ENCODE measurements at places on chromosomes 7 and 10.

- no peak for DNase-seq
Measured at GRCh38 chr10:14548970-14549369, 218.2 kb upstream of the FRMD4A start.

GRCh38 chr7:147571436-147572185 lies 1019.0 kb upstream of the C7orf33 start:
- DNase-seq = no peak

DNA sequence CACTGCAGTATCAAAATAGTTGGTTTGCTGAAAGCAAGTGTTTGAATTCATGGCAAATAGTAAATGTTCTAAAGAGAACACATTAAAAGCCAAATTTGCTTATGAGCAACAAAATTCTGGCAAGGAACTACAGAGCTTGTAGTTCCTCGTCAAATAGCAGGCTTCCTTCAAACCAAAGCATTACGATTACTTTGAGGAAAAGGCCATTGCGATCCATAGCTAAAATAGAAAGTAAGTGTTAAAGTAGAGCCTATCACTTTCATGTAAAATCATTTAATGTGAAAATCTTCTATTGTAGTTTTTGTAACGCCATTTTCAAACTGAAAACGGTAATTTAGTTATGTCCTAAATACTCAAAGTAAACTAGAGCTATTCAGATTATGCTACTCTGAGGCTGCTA lies 20.1 kb downstream of the CACNA2D1 start:
- no peak for DNase-seq

DNA sequence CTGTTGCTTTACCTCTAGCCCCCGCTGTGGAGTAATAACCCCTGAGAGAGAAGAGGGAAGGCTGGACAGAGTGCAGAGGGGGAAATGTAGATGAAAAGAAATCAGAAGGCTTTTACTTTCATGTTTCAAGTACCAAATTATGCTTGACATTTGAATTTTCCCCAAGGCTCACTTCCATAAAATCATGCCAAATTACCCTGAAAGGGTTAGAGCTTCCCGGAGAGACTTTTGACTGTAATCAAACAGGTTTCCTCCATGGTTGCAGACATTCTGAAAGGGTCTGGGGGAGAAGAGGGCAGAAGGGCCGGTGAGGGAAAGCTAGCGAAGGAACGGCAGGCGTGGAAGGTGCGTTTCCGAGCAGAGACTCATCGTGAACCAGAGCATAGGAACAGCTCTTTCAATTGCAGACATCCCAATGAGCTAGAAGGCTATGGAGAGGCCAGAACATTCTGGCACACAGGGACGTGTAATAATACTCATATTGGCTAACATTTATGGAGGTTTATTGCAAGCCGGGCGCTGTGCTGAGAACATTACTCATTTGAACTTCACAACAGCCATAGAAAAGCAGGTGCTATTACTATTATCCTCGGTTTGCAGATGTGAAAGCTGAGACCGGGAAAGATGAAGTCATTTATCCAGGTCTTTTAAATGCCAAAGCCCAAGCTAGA lies 620.8 kb upstream of the AUTS2 start:
- DNase-seq = no peak

DNA sequence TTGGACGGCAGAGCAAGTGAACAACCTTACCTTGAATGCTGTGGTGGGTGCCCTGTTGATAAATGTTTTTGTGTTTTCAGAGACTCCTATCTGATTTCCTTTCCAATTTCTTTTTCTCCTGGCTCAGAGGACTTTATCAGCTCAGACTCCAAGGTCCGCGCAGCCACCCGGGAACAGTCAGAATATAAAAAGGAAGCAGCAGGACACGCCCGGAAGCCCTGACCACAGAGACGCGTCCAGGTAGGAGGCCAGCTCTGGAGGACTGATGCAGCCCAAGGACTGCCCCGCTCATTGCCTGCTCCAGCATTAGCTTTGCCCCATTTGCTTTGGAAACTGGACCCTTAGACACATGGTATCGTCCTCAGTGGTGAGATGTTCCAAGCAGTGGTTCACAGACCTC lies 61.3 kb downstream of the TACC2 start:
- DNase-seq = no peak

GRCh38 chr10:28570598-28570997 lies 37.7 kb downstream of the WAC start:
- no peak for DNase-seq

DNA sequence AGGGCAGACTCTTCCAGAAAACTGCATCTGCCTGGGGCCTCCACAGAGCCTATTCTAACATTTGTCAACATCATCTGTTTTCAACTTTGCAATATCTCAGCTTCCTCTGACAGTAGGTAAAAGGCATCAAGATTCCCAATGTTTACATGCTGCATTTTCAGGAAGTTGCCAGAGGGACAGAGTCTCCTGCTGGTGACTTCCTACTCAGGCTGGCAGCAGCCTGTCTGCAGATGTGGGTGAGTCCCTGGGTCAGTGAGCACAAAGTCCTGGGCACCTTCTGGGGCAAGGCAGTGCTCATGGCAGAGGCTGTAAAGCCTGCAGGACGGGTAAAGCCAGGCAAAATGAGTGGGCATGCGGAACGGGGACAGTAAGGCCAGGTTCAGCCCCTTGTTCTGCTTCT lies 69.4 kb downstream of the EBF3 start:
- DNase-seq = no peak

DNA sequence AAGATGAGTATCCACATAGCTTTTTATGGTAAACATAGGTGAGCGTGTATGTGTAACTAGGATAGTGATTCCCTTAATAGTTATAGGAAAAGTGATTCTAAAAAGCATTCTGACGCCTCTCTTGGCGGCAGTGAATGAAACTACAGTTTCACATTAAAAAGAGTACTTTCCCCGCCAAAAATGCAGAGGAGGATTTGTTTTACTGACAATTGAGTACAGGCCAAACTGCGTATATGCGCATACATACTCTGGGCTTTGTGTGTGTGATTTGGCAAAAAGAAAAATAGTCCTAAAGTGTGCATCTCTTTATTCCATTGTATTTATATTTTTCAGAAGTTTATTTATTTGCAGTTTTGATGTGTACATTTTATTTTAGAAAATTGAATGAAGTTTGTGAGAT lies 10.3 kb downstream of the CUL1 start:
- DNase-seq = no peak

GRCh38 chr10:124955868-124956267 lies 13.9 kb downstream of the ZRANB1 start:
- DNase-seq = no peak

- no peak for DNase-seq
Measured at GRCh38 chr7:70271617-70272081, 673.4 kb downstream of the AUTS2 start.

- DNase-seq = no peak
Measured at GRCh38 chr7:140404565-140405065, 757 bp downstream of the RAB19 start.
